ENCODE measurements at places on chromosomes 2 and 18. TPM values are rescaled to one million over a fixed set of nuclear protein-coding genes. Genes with fewer than 3 reads are reported as not detected.

The ANO7 gene
- 1.8 TPM for total RNA-seq

The VSNL1 gene
- total RNA-seq: 25.2 TPM

- DNase-seq: no peak
These were observed 18.6 kb downstream of the THADA start for GRCh38 chr2:43576981-43577892.

- DNase-seq: no peak
These were observed 450.1 kb upstream of the LRATD1 start for GRCh38 chr2:14182227-14182946.

DNA sequence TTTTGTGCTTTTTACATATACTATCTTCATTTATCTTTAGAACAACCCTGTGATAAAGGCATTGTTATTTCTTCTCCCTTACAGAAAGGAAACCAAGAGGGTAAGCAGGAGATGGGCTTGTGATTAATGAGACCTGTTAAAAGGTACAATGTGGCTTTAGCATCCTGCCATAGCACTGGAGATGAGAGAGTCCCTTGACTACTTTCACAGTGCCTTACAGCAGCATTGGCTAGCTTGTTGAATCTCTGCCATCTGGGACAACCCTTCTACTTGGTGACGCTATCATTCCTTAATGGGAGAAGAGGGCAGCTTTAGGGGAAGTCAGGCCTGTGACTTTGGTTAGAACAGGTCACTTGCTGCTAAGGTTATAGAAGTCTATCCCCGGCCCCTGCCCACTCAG lies 68.1 kb upstream of the LYPD6B start:
- DNase-seq: no peak

DNA sequence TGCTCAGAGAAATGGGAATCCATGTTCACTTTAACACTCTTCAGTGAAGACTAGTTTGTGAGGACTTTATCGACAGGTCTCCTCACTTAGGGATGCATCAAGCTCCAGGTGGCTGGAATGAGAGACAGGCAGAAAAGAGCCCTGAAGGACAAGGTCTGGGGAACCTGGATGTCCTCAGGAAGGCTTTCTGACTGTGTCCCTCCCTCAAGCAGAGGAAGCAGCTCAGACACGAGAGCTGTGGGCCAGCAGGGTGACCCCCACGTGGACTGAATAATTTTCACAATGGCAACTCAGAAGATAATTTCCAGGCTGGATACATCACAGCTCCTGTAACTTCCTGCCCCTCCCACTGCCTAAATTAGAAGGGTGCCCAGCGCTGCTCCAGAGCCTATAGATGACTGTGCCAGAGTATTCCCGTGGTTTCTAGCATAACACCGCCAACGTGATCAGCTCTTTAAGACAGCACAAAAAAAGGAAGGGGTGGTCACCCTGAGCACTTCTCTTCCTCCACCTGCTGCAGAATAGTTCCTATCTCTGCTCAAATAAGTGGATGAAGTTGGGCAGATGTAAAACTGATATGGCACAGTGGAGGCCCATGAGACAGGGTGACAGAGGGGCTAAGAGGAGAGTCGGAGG lies 25.7 kb upstream of the NCK2 start:
- no peak for DNase-seq
